ENCODE measurements at places on chromosomes 12 and 14. TPM values are rescaled to one million over a fixed set of nuclear protein-coding genes. Genes with fewer than 3 reads are reported as not detected.

DNA sequence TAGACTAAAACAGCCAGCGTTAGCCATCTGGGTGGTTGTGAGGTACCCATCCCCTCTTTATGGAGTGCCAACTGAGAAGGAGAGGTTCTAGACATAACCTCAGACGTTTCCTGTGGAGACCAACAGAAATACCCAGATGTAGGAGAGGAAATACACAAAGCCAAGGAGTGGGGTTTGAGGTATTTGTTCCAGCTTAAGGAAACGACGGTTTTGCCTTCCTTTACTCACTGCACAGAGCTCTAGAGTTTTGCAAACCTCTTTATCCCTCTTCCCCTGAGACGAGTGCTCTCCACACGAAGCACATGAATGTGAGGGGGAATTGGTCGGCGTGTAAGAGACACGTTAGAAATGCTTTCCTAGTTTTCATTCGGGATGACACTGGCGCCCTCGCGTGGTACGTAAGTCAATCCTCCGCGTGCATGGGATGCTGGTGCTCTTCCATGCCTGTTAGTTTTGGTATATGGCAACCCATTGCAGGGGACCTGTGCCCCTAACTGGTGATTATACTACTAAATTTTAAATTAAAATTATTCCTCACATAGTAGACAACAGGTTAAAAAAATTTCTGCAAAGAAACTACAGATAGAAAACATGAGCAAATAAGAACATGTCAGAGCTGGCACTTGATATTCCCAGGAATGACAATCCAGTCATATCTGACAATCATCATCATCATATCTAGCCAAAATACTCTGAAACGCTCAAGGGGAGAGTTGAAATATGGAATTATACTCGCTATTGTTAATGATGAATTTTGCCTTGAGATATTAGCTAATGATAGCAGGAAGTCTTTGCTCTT is 121.7 kb downstream of the PPM1H start:
- ATAC-seq = peak; percentile 22

DNA sequence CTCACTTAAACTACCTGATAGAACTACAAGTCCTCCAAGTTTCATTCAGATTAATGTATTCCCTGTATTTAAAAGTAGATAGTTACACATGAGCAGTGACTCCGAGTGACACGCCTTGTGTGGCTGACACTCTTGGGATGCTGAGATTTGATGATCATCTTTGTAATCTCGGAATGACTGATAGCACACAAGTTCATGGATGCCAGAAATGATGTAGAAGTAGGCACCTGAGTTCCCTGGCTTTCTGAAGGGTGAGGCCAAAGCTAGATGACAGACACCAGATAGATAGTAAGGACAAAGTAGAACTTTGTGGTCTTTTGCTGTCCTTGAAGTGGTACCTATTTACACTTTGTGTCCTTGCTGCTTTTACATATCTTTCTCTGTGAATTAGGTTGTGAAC is 491.2 kb downstream of the PCNX1 start:
- no peak for ATAC-seq

DNA sequence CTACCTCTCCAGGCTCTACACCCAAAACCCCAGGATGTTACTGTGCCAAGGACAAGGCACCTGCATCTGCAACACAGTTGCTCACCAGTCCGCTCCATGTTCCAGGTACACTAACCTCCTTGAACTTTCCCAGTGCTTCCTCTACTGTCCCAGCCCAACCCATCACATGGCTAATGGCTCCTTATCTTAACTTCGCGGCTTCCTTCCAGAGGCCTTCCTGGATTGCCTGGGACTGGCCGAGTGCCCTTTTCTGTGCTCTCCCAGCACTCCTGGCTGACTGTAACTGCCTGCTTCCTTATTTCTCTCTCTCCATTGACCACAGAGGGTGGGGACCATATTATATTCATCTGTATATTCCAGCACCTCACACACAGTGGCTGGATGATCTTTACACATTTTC is 20.9 kb downstream of the POMT2 start:
- ATAC-seq = no peak

DNA sequence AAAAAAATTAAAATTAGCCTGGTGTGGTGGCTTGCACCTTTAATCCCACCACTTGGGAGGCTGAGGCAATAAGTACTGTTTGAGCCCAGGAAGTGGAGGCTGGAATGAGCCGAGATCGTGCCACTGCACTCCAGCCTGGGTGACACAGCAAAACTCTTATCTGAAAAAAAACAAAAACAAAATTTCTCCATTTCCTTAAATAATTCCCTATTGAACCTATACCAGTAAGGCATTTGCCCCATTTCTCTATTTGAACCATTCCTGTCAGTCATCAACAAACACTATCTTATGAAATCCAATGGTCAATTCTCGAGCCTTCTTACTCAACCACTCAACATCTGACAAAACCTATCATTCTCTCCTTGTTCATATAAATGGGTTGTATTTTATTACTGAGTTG is 14.7 kb downstream of the SLC2A14 start:
- ATAC-seq = no peak

DNA sequence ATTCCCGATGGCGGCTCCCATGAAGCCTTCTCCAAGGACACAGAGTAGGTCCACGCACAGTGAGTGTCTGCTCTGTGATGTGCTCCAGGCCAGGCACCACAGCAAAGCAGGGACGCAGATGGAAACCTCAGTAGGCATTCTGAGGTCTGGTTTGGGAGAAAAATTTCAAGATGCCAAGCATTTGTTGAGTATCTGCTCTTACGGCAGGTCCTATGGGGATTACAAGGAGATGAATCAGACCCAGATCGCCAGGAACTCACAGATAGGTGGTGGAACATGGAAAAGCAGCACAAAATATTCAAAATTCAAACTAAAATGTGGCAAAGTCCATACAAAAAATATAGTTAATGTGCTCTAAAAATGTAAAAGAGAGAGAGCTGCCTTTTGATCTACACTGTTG is 684.9 kb upstream of the TMEM132C start:
- no peak for ATAC-seq

DNA sequence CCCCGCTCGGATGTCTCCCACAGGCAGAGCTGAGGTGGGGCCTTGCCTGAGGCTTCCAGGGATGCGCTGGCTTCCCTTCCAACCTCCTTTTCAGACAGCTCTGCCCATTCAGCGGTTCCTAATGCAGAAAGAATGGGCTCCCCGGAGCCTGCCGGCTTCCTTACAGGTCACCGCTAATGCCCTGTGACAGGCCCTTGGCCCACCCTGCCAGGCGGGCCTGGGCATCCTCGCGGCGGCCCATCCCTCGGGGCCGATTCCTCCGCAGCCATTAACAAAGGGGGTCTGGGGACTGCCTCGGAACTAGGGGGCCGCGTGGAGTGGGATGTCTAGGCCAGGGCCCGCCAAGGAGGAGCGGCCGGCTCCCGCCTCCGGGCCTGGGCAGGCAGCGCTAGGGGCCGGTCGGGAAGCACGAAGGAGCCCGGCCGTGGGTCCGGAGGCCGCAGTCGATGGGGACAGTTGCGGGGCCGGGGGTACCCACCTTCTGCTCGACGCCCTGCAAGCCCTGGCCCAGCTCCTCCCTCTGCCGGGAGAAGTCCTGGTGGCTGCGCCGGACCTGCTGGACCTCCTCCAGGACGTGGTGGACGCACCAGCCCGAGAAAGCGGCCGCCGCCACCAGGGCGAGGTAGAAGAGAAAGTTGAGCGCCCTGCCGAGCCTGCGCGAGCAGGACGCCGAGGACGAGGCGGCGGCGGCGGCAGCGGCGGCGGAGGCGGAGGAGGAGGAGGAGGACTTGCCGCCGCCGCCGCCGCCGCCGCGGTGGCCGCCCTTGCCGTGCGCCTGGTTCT is 738 bp downstream of the CKAP4 start:
- ATAC-seq = peak; percentile 42

ZFP36L1 gene
- 154 TPM for total RNA-seq

IL22 gene
- not detected for total RNA-seq

All from gastroesophageal sphincter (tissue), 4 donors.